ENCODE measurements at places on chromosomes 13 and 19.

DNA sequence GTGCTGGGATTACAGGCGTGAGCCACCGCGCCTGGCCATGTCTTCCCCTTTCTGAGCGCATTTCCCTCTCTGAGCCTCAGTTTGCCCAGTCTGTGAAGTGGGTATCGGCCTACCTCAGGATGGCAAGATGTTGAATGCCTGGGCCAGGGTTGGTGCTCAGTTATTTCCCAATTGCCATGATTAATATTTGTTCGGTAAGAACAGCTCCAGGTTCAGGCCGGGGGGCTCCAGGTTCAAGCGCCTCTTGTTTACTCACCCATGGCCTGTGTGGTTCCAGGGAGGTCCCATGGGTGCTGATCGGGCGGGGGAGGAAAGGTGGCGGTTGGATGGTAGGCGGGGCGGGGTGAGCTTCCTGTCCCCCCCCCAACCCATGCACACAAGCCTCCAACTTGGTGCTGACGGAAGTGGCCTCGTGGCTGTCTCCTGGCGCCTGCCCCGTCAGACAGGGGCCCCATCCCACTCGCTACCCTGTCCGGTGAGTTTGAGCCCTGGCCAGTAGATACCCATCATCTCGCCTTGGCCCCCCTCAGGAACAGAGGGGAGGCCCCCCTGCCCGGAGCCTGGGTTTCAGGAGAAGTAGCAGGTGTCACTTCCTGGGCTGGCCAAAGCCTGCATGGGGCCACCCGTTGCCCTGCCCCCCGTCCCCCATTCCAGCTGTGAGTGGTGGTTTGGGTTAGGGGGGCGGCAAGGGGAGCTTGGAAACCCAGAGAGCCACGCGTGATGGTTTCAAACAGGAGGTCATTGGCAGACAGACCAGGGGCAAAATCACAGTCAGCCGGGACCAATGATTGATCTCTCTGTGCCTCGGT, at the start of gene FCHO1:
Gene FCHO1, plus strand, starts transcription at position 375 of the 809 bp plus-strand sequence. CDS start 3,688 bp downstream, outside the sequence.
- DNase-seq: peak; percentile 69

DNA sequence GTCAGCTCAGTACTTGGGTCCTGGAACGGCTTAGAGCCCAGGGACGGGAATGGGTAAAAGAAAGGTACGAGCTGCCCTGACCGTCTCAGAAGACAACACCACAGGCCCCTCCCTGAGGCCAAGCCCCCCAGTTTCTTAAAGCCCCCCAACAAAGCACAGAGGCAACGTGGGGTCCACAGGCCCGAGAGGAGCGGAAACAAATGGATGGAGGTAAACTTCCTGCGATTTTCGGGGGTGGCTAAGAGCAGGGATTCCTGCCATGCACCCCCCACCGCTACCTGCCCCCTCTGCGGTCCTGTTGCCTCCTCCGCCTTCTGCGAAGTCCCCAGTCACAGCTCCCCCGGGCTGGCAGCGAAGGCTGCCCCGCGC, 48.2 kb downstream of the PTPRS start:
- DNase-seq: no peak

- no peak for DNase-seq
Measured at GRCh38 chr19:41944336-41944735, 14.8 kb downstream of the RABAC1 start.

DNA sequence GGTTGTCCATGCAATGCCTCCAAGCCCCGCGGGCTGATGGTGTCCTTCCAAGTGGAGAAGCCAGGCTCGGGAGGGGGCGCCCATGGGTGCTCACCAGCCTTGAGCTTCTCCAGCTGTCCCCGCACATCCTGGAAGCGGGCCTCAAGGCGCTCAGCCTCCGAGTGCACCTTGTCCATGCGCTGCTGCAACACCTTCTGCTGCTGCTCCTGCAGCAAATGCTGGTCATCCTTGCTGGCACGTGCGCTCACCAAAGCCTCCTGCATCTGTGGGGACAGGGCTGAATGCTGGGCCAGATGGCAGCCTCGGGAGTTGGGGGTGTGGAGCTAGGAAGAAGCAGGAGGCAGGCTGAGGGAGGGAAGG, 22.8 kb upstream of the EMP3 start:
- DNase-seq: no peak

GRCh38 chr19:40673397-40673796, 17.1 kb downstream of the NUMBL start:
- no peak for DNase-seq

- DNase-seq: no peak
Measured at GRCh38 chr19:48308631-48309586, 16.4 kb upstream of the EMP3 start.

- DNase-seq: no peak
Measured at GRCh38 chr19:16445238-16446107, 26.3 kb downstream of the EPS15L1 start.

DNA sequence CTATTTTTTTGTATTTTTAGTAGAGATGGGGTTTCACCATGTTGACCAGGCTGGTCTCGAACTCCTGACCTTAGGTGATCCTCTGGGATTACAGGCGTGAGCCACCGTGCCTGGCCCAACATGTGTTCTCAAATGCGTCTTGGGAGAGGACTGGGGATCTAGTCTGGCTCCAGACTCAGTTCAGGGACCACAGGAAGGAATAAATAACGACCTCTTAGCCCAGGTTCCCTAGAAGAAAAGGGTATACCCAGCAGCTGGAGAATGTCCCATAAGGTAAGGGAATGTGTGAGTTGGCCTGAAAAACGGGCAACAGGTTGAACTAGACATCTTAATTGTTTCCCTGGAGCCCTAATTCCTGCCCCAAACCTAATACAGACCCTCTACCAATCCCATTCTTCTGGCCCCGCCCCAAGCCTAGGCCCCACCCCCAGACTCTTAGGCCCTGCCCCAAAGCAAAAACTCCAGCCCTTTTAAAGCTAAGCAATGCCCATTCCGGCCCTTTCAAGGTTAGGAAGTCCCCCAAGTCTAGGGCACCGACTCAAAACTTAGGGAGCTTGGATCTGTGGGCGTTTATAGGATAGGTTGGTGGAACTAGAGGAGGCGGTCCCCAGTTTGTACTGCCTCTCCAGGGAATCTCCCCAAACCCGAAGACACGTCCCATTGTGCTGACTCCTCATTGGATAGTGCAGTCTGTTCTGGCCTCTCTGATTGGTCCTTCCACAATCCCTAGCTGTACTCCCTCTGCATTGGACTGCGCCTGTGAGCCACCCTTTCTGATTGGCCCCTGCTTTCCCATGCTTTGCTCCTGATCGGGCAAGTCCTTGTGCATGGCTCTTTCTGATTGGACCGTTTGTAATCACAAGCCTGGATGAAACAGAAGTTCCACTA, 5.4 kb upstream of the LRFN1 start:
- DNase-seq: no peak

GRCh38 chr19:45729800-45730290, 851 bp downstream of the FBXO46 start:
- DNase-seq: no peak
